ENCODE measurements at places on chromosomes 16 and 17.

DNA sequence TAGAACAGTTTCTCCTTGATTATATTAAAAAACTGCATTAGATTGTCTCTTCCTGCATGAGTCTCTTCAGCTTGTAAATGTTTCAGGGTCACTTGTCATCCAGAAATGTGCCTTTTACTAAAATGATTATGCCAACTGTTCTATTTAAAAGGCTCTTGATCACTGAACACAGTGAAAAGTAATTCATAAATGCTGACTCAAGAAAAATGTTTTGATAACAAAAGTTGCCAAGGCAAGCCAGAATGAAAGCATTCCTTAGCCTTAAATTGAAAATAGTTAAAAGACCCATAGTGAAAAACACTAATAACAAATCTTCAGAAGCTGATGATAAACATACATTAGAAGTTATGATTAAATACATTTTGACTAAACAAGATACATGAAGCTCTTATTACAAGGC is 356.0 kb upstream of the KIF2B start:
- DNase-seq: no peak

GRCh38 chr17:194828-195602 is 13.6 kb upstream of the DOC2B start:
- DNase-seq: no peak

DNA sequence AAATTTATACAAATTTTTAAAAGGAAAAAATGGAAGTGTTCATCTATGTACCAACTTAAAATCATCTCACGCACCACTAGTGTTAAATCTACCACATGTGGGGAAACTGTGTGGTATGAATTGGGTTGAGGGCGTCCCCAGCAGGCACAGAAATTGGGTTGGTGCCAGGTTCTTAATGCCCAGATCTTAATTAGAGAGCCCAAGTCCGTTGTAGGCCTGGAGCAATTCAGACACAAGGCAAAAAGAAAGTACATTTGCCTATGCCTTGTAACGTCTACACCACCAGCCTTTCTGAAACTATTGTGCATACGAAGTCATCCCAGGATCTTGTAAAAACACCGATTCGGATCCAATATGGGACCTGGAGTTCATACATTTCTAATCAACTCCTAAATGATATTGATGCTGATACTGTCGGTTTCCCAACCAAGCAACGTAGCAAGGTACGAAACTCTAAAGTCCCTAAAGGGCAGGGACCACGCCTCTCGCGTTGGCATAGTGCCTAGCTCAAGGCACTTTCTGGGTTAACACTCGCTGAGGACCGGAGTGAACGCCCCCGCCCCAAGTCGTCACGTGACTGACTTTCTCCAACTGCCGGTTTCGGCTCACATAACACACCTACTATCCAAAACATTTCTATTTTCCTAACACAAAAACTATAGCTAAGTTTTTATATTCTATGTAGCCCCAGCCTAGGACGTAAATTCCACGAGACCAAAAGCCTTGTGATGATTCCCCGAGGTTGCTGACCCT is 945 bp upstream of the UQCRC2 start:
- peak; percentile 81 for DNase-seq

DNA sequence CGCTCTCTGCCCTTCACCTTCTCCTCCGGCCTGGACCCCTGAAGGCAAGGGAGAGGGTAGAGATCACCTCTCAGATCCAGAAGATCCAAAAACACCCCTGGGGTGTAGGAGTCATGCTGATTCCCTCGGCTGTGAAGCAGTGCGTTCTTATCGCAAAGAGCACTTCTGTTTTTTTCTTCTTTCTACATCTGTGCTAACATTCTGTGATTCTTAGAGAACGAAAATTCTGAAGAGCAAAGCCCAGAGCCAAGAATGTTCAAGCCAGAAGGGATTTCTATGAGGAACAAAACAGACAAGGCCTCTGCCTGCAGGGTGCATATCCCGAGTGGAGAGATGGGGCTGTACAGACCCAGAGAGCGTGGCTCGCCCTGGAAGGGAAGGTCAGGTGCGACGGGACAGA is 17.2 kb downstream of the NPTX1 start:
- no peak for DNase-seq

GRCh38 chr16:50444526-50444925 is 75.7 kb upstream of the BRD7 start:
- no peak for DNase-seq

DNA sequence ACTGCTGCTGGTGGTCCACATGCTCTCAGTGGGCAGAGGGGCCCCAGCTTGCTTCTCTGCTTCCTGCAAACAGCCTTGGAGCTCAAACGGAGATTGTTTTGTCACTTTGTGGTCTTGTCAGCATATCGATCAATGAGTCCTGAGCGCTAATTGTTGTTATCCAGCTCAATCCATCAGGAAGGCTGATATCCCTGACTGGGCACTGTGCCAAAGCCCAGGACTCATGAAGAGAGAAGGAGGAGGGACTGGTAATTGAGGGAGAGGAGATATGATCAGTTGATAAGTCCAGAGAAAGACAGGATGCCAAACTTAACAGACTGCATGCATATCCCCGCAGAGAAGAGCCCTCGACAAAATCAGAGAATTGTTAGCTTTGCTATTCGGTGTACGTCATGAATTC is 58.6 kb upstream of the DNAH9 start:
- peak; percentile 35 for DNase-seq

GRCh38 chr16:5336941-5337340 is 239.3 kb upstream of the EEF2KMT start:
- DNase-seq: no peak

DNA sequence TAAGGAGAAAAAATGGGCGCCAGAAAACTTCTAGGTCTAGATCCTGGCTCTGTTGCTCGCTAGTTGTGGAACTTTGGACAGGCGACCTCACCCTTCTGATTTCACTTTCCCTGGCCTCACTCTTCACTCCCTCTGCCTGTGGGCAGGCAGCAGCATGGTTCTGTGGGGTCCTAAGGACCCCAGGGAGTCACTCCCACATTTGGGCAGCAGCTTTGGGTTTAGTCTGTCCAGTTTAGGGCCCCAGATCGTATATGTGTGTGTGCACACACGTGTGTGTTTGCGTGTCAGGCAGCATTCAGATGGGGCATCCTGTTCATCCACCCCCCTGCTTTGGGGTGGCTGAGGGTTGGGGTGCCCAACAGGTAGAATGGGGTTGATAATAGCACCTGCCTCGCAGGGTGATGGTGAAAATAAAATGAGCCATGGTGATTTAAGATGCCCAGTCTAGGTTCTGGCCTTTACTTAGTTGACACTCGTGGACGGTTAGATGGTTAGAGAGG is 102.2 kb downstream of the RAB11FIP4 start:
- no peak for DNase-seq

DNA sequence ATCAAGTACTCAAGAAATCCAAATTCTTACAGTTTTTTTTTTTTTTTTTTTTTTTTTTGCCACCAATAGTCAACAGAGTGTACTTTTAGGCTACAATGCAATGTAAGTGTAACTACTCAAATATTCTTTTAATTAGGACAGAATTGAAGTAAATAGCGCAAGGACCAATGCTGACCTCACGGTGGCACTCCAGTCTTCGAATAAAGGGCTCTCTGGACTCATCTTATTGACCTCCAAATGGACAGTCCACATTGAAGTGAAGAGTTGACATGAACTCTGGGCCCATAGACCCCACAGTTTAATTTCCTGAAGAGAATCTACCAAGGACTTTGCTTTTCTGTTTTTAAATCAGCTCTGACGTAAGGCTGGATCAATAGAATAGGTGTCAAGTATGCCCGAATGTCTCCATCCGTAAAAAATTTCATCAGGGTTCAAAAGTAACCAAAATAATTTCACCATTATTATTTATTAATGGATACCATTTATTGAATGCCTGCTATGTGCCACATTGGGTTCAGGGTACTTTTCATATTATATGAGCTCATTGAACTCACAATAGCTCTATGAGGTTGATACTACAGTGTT is 7.3 kb upstream of the DDX52 start:
- DNase-seq: peak; percentile 71

GRCh38 chr17:55654022-55654421 is 68.6 kb downstream of the TMEM100 start:
- no peak for DNase-seq

GRCh38 chr16:19184823-19185509 is 16.9 kb downstream of the SYT17 start:
- DNase-seq: peak; percentile 64

GRCh38 chr17:68491381-68492231 is 20.6 kb upstream of the PRKAR1A start:
- DNase-seq: no peak

GRCh38 chr17:56708670-56709410 is 115.3 kb downstream of the NOG start:
- DNase-seq: no peak

- no peak for DNase-seq
Measured at GRCh38 chr16:53693320-53693719, 10.3 kb downstream of the RPGRIP1L start.

DNA sequence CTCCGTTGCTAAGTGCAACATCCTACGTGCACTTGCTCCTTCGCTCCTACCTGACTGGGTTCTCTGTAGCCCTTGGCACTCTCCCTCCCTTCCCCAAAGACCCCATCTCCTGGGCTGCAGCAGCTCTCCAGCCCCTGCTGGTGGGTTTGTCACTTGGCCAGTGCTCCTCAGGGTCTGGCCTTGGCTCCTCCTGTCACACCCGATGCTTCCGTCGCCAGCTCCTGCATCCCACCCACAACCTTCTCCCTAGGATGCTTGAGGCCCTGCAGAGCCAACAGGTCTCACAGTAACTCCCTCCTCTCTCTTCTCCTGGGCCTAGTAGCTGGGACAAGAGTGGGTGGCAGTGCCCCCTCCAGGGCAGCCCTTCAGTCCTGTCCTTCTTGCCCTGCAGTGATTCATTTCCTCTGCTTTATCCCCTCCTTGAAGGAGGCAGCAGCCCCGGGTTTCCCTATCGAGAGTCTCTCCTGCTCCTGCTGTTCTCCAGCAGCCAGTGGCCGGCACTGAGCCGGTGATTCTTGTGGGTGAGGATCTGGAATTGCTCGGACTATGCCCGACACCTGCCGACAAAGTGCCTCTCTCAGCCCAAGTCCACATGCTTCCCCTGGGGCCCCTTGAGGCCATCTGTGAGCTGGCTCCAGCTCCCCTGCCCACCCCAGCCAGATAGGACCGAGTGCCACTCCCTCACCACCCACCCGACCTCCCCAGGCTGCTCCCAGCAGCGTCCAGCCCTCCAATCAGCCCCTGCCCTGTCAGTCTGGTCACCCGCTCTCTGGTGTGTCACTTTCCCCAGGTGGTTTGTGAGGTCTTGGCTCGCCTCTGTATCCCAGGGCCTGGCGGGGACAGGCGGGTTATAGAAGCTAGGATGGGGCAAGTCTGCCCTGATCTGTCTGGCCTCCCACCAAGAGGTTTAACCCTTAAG is 3.8 kb downstream of the LITAFD start:
- DNase-seq: peak; percentile 71

DNA sequence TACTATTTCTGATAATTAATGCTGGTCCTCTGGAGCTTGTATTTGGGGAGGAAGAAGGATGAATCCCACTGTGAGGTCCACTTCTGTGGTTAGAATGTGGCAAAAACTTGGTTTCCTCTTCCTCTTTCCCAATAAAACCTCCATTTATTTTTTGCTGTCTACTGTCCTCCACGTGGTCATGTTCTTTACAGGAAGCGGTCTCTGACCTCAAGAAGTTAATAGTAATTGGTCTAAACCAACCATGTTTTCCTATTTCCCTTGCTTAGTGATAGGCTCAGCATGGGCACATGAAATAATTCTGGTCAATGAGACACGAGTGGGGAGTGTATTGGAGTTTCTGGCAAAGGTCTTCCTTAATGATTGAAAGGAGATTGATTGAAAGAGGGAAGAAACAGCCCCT is 33.9 kb downstream of the CHP2 start:
- peak; percentile 2 for DNase-seq

GRCh38 chr16:10688726-10689125 is 6.0 kb downstream of the TEKT5 start:
- no peak for DNase-seq
